Epithelial cell of umbilical artery (primary cell): ENCODE measurements at places on chromosomes 12 and 14. TPM values are rescaled to one million over a fixed set of nuclear protein-coding genes. Genes with fewer than 3 reads are reported as not detected.

DBX2 gene
- not detected in 2 replicates for total RNA-seq

PLEKHH1 gene
- total RNA-seq: under 0.01 TPM in 2 replicates

EIF2B2 gene
- 149 and 194 TPM in 2 replicates for total RNA-seq

ADAM21 gene
- under 0.01 and 0.30 TPM in 2 replicates for total RNA-seq

DICER1 gene
- total RNA-seq: 30.5 and 34.7 TPM in 2 replicates

TMEM19 gene
- 26.0 and 32.1 TPM in 2 replicates for total RNA-seq

LRP1 gene
- 4.5 and 5.9 TPM in 2 replicates for total RNA-seq

ASCL1 gene
- total RNA-seq: not detected in 2 replicates

SLC4A8 gene
- total RNA-seq: 1.6 and 2.4 TPM in 2 replicates

ANAPC7 gene
- total RNA-seq: 53.6 and 72.0 TPM in 2 replicates

TMEM179 gene
- under 0.01 TPM in 1 of 2 replicates, not detected in the other for total RNA-seq

FIGNL2 gene
- 0.61 and 0.65 TPM in 2 replicates for total RNA-seq

DHRS2 gene
- not detected in 2 replicates for total RNA-seq

HHIPL1 gene
- total RNA-seq: 2.6 and 4.4 TPM in 2 replicates

RERGL gene
- total RNA-seq: not detected in 2 replicates

KRT86 gene
- total RNA-seq: 0.15 TPM in 1 of 2 replicates, not detected in the other

IAPP gene
- not detected in 2 replicates for total RNA-seq

KCNK10 gene
- not detected in 2 replicates for total RNA-seq

ARMH4 gene
- 0.15 and 1.6 TPM in 2 replicates for total RNA-seq

LRP1-AS gene
- not detected in 2 replicates for total RNA-seq

DIO3 gene
- not detected in 2 replicates for total RNA-seq

COX8C gene
- not detected in 2 replicates for total RNA-seq

GYS2 gene
- total RNA-seq: not detected in 2 replicates

DNAI7 gene
- not detected in 2 replicates for total RNA-seq

TSHR gene
- not detected in 2 replicates for total RNA-seq

BDKRB2 gene
- total RNA-seq: 0.76 and 0.97 TPM in 2 replicates
